Kidney epithelial cell (primary cell): ENCODE measurements at places on chromosomes 6 and 20. TPM values are rescaled to one million over a fixed set of nuclear protein-coding genes. Genes with fewer than 3 reads are reported as not detected.

The FNDC1 gene
- 1.0 and 1.3 TPM in 2 replicates for total RNA-seq

The OOEP gene
- total RNA-seq = 0.41 and 0.50 TPM in 2 replicates

The BTN1A1 gene
- total RNA-seq = not detected in 2 replicates

The PGC gene
- total RNA-seq = not detected in 2 replicates

DNA sequence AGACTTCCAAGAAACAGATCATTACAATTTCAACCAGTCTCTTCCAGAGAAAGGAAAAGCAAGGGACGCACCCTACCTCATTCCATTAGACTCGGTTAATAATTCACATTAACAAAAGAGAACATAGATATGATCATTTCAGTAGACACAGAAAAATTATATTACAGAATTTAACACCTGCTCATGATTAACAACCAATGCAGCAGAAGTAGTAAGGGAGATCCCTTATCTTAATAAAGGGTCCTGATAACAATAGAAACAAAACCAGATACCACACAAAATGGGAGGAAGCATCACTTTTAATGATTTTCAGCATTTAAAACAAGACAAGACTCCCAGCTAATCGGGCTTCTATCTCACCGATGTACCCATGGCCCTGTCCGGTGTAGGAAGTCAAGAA is 215.0 kb downstream of the TBC1D7 start:
- DNase-seq = no peak

DNA sequence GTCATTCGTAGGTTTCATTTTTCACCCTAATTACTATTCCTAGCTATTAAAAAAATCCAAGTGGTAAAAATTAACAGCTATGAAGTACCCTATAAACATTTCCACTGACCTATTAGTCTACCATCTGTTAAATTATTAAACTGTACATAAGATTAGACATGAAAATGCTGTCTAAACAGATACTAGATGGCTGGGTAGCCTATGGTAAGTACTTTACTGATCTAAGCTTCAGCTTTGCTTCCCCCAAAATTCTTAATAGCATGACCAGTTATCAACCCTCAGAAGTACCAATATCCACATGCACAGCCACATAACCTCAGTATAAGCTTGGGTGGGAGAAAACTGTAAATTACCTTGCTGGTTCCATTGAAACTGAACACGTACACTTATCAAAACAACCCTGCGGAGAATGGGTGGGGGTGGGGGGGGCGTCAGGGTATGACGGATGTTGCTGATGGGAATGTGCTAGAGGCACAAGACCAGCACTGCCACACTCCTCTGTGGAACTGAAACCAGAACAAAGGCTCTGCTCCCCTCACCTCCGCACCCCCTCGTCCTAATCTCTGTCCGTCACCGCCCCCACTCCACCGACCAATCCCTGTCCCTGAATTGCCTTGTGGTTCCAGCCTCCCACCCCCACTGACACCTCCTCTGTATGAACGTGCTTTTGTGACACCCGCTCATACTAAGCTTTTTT is 45.3 kb downstream of the B4GALT5 start:
- no peak for DNase-seq

GRCh38 chr6:34059136-34059731 is 86.7 kb downstream of the GRM4 start:
- DNase-seq = no peak

DNA sequence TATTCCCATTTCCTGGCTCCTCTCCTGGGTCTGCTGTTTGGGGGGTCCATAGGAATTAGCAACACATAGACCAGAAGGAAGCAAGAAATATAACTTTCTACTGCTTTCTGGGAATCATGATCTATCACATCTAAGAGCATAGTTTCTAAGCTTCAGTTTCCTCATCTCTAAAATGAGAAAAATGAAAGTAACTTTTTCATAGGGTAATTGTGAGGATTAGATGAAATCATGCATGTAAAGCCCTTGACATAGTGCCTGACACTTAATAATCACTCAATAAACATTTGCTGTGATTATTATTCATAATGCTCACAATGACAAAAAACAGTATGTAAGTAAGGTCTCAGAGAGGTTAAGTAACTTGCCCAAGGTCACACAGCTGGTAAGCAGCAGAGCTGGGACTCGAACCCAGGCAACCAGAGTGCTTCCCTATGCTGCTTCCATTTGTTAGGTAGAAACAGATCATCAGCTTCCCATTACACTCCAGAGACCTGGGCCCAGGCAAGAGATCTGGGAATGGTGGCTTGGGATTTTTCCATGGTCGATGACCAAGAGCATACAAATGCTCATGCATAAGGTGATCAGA is 86.6 kb upstream of the MAFB start:
- DNase-seq = no peak

GRCh38 chr6:129440691-129441090 is 269.3 kb downstream of the ARHGAP18 start:
- DNase-seq = no peak

DNA sequence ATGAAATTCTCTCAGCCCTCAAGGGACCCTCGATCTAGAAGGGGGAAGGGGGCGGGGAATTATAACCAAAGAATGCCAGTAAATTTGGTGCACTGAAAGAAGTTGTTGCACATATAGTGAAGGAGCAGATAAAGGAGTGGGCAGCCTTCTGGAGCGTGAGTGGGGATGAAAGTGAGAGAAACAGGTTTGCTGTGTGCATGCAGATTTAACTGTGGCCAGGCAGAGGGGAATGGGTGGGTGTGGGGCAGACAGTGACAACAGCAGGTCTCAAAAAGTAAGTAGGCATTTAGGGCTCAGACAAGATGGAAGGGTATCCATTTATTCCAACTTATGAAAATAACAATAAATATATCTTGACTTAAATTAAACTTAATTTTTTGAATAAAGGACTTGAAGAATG is 149.1 kb downstream of the KCNQ5 start:
- no peak for DNase-seq

GRCh38 chr6:148614602-148615001 is 132.2 kb upstream of the UST start:
- DNase-seq = no peak

- peak; percentile 52 for DNase-seq
Measured at GRCh38 chr6:71138376-71138775, 150.2 kb upstream of the OGFRL1 start.

DNA sequence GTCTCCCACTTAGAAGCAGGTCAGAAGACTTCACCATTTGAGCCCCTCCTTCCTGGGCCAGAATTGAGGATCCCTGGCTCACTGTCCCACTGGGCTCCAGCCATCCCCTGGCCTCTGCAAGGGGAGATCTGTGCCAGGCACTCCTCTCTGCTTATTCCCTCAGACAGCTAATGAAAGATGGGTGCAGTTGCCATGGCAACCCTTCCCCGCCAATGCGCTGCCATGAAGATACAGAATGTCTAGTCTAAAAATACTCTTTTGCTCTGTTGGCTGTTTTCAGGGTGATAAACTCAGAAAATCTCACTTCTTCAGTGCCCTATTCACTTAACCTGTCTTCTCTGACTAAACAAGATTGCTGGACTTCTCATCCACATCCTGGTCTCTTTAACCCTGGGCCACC is 13.6 kb upstream of the TTLL2 start:
- DNase-seq = no peak
